Dorsolateral prefrontal cortex (tissue), 122 donors: ENCODE measurements at places on chromosomes 3 and 15. TPM values are rescaled to one million over a fixed set of nuclear protein-coding genes. Genes with fewer than 3 reads are reported as not detected.

PRSS50 gene
- total RNA-seq, result not detected

SSUH2 gene
- total RNA-seq, result 1.0 TPM

CX3CR1 gene
- 17.0 TPM for total RNA-seq

ILDR1 gene
- total RNA-seq, result not detected

LMAN1L gene
- total RNA-seq, result 3.0 TPM

FBXO40 gene
- total RNA-seq, result 2.8 TPM

C15orf40 gene
- 22.9 TPM for total RNA-seq

C3orf85 gene
- not detected for total RNA-seq

DHX30 gene
- 111 TPM for total RNA-seq
